ENCODE measurements at places on chromosomes 5 and 9.

- DNase-seq = no peak
Measured at GRCh38 chr9:124014956-124015660, 3.5 kb downstream of the LHX2 start.

- no peak for DNase-seq
Measured at GRCh38 chr5:31770132-31770720, 131.3 kb downstream of the PDZD2 start.

GRCh38 chr5:105409695-105410094 lies 1847.1 kb upstream of the NUDT12 start:
- DNase-seq = no peak

DNA sequence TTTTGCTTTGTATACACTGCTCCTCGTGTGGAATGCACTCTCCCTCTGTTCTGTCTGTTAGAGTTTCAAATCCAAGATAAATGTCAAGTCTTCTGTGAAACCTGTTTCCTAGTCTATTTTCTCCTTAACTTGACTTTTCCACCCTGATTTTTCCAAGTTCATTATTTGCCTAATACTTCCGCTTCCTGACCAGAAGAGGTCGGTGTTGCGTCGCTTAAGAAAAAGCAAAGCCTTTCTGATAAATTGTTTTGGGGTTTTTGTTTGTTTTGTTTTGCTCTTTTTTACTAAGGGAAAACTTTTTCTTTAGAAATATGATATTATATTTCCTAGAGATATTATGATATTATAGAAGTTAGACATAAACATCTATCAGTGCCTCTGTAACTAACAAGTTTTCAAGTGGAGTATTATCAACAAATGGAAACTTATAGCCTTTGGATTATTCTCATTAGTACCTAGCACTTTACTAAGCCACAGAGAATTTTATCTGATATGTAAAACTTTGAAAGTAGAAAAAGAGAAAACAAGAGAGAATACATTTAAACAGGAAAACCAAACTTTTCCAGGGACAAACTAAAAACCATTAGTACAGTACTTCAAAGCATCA lies 55.8 kb downstream of the PHAX start:
- DNase-seq = peak; percentile 53

DNA sequence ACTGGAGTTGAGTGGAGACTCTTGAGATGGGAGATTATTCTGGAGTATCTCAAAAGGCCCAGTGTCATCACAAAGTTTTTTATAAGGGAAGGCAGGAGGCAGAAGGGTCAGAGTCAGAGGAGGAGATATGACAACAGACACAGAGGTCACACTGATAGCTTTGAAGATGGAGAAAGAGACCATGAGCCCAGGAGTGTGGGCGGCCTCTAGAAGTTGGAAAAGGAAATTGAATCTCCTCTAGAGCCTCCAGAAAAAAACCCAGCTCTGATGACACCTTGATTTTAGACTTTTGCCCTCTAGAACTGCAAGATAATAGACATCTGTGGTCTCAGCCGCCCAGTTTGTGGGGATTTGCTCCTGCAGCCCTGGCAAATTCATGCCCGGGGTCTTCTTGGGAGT lies 64.8 kb upstream of the SPTLC1 start:
- no peak for DNase-seq

DNA sequence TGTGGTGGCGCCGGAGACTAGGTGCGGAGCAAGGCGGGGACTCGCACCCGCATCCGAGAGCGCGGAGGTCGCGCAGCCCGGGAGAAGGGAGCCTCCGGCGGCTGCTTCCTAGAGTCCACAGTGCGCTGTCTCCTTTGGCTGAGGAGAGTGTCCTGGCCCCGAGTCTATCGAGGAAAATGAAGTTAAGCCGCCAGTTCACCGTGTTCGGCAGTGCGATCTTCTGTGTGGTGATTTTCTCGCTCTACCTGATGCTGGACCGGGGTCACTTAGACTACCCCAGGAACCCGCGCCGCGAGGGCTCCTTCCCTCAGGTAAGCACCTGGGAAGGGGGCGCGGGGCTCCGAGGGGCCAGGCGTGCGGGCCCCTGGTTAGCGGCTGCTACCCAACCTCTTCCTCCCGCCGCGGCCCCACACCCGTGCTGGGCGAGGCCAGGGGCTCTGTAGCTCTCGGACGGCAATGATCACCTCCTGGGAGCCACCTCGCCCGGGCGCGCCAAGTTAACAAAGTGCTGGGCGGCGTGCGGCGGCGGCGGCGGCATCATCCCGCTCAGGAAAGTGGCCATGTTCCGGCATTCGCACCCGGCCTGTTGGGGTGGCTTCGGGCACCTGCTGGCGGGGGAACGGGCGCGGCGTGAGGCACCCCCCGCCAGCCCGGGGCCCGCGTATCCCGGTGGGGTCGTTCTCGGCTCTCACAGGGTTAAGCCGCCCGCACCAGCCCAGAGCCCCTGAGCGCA lies 681 bp downstream of the MAN2A1 start:
- no peak for DNase-seq

DNA sequence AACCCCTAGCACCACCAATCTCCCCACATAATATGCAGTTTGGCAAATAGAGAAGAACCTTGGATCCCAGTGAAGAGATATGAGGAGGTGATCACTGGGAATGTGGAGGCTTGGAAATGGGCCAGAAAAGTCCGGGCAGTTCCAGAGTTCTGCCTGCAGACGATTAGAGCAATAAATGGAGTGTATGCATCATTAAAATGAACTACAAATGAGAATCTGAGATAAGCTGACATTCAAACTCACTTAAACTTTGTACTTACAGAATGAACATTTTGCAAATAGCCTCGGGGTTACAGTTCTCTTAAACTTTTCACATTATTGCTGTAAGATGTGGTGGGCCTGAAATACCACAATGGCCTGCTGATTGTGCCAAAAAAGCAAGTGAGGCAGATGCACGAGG lies 23.0 kb upstream of the LHFPL2 start:
- no peak for DNase-seq

GRCh38 chr9:18907927-18908625 lies 124.9 kb downstream of the SAXO1 start:
- no peak for DNase-seq

DNA sequence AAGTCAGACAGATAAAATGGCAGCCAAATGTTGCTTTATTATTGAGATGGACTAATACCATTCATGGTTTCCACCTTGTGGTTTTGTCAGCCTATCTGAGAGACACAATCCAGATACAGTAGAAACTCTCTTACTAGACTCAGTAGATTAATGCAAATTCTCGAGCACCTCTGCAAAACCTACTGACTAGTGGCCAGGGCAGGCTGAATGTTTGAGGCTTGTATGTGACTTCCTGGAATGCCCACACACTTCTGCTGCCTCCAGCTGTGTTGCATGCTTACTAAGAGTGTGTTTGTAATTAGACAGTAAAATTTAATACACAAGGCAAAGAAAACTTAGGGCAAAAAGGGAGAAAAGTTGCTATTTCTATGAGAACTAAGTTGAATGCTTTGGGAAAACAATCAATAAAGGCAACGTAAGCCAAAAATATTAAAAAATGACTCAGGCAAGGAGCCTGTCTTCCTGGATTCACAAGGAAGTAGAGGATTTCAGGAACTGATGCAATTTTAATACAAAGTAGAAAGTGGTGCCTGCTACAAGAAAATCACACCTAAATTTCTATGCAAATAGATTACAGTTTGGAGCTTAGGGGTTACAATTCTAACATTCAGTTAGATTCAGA lies 30.2 kb upstream of the CCNG1 start:
- peak; percentile 4 for DNase-seq

Data from G401 (cell line).